ENCODE measurements at places on chromosomes 7 and 10. TPM values are rescaled to one million over a fixed set of nuclear protein-coding genes. Genes with fewer than 3 reads are reported as not detected.
A peak's percentile ranks its signal among the peaks of the same experiment; 100 is the strongest.

DNA sequence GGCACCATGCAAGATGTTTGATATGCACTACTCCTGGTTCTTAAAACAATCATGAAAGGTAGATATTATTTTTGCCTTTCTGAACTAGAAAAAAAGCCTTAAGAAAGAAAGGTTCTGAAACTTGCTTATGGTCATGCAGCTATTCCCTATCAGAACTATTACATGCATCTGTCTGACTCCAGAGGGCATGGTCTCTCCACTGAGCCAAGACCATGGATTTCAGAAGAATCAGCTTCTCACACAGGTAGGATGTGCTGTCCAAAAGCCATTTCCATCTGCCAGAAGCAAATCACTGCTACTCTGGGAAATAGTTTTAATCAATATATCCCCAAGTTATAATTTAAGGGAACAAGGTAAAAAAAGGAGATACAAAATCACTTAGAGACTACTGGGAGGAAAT is 69.5 kb downstream of the STK17A start:
- H3K36me3 ChIP-seq, result peaks cover 8% of the 10 kb centered on the region
- no peak overlapping the region for H3K4me3 ChIP-seq
- peak overlapping the region; percentile 91 for H3K27ac ChIP-seq
- peaks cover 57% of the 10 kb centered on the region for H3K4me1 ChIP-seq
- DNase-seq, result no peak
- H3K27me3 ChIP-seq, result no peaks in the 10 kb centered on the region

DNA sequence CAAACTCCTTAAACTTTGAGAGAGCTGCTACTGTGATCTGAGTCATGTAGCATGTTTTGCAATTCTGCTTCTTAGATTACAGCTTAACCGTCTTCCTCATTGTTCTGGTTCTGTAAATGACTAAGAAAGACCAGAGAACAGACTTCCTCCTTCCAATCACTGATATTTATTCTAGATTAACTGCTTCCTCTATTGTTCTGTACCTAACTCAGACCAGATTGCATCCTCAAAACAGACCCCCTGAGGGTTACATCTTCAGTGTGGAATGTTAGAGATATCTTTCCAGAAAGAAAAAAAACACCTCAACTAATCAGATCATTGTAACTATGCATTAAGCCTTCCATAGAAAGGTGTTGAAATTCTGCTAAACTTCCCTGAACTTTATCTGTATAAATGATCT is 5.7 kb upstream of the PIP start:
- no peaks in the 10 kb centered on the region for H3K27me3 ChIP-seq
- H3K4me1 ChIP-seq, result no peaks in the 10 kb centered on the region
- H3K27ac ChIP-seq, result no peak overlapping the region
- H3K36me3 ChIP-seq, result no peaks in the 10 kb centered on the region

GRCh38 chr10:16944986-16945385 is 127.8 kb upstream of the RSU1 start:
- H3K27ac ChIP-seq, result no peak overlapping the region
- H3K4me1 ChIP-seq, result no peaks in the 10 kb centered on the region

GRCh38 chr10:89575031-89575430 is 39.6 kb upstream of the SLC16A12 start:
- H3K4me3 ChIP-seq, result no peak overlapping the region
- H3K36me3 ChIP-seq, result no peaks in the 10 kb centered on the region
- no peaks in the 10 kb centered on the region for H3K27me3 ChIP-seq

SPDYE16 gene
- 0.14 TPM for total RNA-seq

PFKFB3 gene
- total RNA-seq, result 12.2 TPM

- no peaks in the 10 kb centered on the region for H3K27me3 ChIP-seq
- no peak overlapping the region for H3K4me3 ChIP-seq
- H3K27ac ChIP-seq, result no peak overlapping the region
- no peak for DNase-seq
- no peaks in the 10 kb centered on the region for H3K4me1 ChIP-seq
Observed at GRCh38 chr7:4931943-4932342, 27.0 kb downstream of the MMD2 start.

DNA sequence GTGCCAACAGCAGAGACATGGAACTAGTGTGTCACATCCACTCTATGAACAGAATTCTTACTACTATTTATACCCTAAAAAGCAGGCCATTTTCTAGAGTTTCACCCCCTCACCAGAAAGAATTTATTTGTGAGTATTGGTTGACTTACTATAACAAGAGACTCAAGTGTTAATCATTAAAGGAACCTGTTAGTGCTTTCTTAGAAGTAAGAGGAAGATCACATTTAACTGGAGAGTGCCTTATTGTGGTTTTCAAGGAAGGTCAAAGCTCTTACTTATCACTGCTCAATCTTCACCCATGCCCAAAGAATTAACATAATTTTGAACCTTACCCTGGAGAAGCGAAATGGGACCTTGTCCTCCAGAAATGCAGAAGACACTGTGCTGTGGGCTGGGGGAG is 169.3 kb upstream of the PRSS1 start:
- H3K4me3 ChIP-seq, result no peak overlapping the region
- H3K27me3 ChIP-seq, result no peaks in the 10 kb centered on the region
- H3K36me3 ChIP-seq, result no peaks in the 10 kb centered on the region
- DNase-seq, result no peak
- H3K27ac ChIP-seq, result peak overlapping the region; percentile 85

GRCh38 chr7:46542076-46542475 is 621.0 kb upstream of the IGFBP3 start:
- H3K27me3 ChIP-seq, result no peaks in the 10 kb centered on the region
- H3K4me3 ChIP-seq, result no peak overlapping the region
- H3K36me3 ChIP-seq, result no peaks in the 10 kb centered on the region
- H3K27ac ChIP-seq, result no peak overlapping the region
- DNase-seq, result no peak

DNA sequence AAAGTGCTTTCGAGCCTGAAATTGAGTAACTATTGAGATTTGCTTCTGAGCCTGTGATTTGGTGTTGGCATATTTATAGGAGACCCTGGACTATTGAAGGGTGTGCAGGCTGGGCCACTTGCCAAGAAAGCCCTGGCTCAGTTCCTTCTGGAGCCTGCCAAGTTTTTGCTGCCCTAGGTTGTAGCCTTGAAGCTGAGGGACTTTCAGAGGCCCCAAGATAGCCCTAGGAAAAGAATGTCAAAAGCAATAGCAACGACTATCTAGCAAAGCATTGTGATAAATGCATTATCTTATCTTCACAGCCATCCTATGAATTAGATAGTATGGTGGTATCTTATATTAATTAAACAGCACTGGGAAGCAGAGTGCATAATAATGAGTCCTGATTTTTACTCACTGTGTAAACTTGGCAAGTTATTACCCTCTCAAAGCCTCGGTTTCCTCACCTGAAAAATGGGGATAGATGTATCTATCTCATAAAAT is 473.7 kb upstream of the PODXL start:
- H3K27me3 ChIP-seq, result no peaks in the 10 kb centered on the region
- H3K36me3 ChIP-seq, result no peaks in the 10 kb centered on the region
- H3K4me1 ChIP-seq, result no peaks in the 10 kb centered on the region
- no peak overlapping the region for H3K4me3 ChIP-seq
- DNase-seq, result no peak

- peak within 1 kb of the TSS; percentile 56 for H3K27ac ChIP-seq
- H3K4me3 ChIP-seq, result peak within 1 kb of the TSS; percentile 78
- H3K27me3 ChIP-seq, result no peaks in the 10 kb centered on the region
- H3K36me3 ChIP-seq, result peaks cover 6% of the 10 kb centered on the region
- DNase-seq, result peak; percentile 82
Observed at GRCh38 chr7:75994388-75995051, at the start of gene TMEM120A. TMEM120A (minus strand) TSS chr7:75994595; CDS start chr7:75994570, 25 bp downstream.

GRCh38 chr10:124629415-124629814 is 114.8 kb downstream of the FAM53B start:
- H3K4me1 ChIP-seq, result peaks cover 86% of the 10 kb centered on the region
- peaks cover 10% of the 10 kb centered on the region for H3K36me3 ChIP-seq
- DNase-seq, result no peak
- H3K27me3 ChIP-seq, result no peaks in the 10 kb centered on the region
- peak overlapping the region; percentile 52 for H3K27ac ChIP-seq

GIMAP4 gene
- total RNA-seq, result 68.5 TPM

CHCHD3 gene
- 56.6 TPM for total RNA-seq

DNA sequence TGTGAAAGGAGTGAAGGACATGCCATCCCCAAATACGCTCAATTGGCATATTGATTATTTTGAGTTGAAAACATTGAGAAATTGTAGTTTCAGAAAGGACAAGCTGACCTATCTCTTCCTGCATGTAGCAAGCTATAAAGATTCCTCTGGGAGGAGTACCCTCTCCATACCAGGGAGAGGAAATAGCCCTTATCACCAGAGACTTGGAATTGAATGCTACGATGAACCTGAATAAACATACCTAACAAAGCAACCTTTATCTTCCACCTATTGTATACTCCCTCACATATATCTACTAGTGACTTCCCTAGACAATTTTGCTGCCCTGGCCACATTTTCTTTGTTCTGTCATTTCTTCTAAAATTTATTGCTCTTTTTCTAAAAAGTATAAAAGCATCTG is 150.2 kb upstream of the EEPD1 start:
- H3K36me3 ChIP-seq, result no peaks in the 10 kb centered on the region
- H3K27ac ChIP-seq, result no peak overlapping the region
- H3K4me3 ChIP-seq, result no peak overlapping the region
- DNase-seq, result no peak
- no peaks in the 10 kb centered on the region for H3K4me1 ChIP-seq

ST8SIA6 gene
- total RNA-seq, result 0.42 TPM

DNA sequence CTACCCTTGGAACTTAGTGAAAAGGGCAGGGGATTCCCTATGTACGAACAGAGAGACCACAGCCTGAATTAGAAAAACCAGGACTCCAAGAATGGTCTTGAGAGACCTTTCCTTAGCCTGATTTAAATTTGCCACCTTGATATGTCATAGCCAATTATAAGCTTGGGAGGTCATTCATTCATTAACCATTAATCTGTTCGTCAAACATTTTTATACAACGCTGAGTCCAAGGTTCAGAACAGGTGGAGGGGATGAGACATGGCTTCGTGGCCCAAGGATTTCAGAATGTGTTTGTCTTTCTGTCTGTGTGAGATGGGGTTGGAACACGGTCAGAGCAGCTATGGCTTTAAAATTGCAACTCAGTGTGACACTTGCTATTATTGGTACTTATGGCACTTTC is 158.0 kb downstream of the PAXIP1 start:
- no peaks in the 10 kb centered on the region for H3K4me1 ChIP-seq
- H3K36me3 ChIP-seq, result no peaks in the 10 kb centered on the region
- no peaks in the 10 kb centered on the region for H3K27me3 ChIP-seq
- no peak overlapping the region for H3K27ac ChIP-seq
- DNase-seq, result no peak

ANK3 gene
- total RNA-seq, result 12.6 TPM

GRCh38 chr7:126702242-126703016 is 550.3 kb downstream of the GRM8 start:
- no peak for DNase-seq
- H3K36me3 ChIP-seq, result no peaks in the 10 kb centered on the region
- no peak overlapping the region for H3K27ac ChIP-seq

TIMM23B gene
- 11.0 TPM for total RNA-seq

DNA sequence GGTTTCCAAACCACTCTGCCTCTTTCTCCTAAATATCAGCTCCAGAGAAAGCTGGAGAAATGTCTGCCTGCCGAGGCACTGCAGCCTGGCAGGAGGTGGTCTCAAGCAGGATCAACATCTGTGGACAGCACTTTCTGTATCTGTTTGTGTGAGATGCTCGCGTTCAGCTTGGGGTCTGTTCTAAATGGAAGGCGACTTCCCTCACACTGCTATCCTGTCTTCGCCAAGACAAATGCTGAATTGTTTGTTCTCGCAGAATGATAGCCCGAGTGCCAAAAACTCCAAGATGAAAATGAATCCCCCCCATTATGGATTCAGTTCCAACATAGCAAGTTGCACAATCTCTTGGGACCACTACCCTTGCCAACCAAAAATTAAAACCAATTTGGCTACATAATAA is 72.2 kb upstream of the PALS2 start:
- DNase-seq, result no peak
- no peak overlapping the region for H3K4me3 ChIP-seq
- H3K36me3 ChIP-seq, result no peaks in the 10 kb centered on the region
- no peaks in the 10 kb centered on the region for H3K27me3 ChIP-seq
- no peak overlapping the region for H3K27ac ChIP-seq
- no peaks in the 10 kb centered on the region for H3K4me1 ChIP-seq

DNA sequence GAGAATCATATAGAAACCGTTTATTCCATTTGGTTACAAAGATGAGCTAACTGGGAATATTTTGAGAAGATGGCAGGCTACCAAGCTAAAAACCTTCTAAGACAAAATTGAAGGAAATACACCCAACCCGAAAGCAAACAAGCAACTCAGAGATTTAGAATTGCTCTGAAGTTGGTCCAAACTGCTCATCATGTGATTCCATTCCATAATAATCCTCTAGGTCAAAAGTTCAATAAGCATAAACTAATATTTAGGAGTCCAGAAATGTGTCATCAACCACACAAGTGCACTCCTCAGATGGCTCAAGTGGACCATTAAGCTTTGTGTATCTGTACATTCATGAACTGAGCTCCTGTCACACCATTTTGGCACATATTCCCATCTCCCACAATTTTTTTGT is 28.7 kb downstream of the DGKI start:
- peaks cover 2% of the 10 kb centered on the region for H3K4me1 ChIP-seq
- H3K4me3 ChIP-seq, result no peak overlapping the region
- peaks cover 3% of the 10 kb centered on the region for H3K27me3 ChIP-seq
- DNase-seq, result no peak

DNA sequence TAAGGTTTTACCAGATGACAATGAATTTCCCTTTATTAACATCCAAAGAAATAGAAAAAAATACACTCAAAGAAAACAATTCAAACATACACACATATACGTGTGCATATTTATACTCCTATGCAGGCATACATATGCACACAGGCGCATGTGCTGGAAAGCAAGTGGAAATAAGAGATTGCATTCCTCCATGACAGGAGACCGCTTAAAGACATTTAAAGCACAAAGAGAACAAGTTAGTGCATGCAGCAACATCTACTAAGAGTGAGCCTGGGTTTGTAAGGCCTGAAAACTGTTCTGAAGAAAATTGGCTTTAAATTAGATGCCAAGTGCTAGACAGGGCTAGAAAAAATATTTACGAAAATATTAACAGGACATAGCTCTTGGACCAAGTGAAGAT is 40.1 kb upstream of the PPP1R17 start:
- H3K4me3 ChIP-seq, result no peak overlapping the region
- H3K27ac ChIP-seq, result no peak overlapping the region
- H3K4me1 ChIP-seq, result no peaks in the 10 kb centered on the region
- DNase-seq, result no peak

- H3K4me1 ChIP-seq, result peaks cover 9% of the 10 kb centered on the region
- no peak overlapping the region for H3K27ac ChIP-seq
- no peak overlapping the region for H3K4me3 ChIP-seq
- peaks cover 99% of the 10 kb centered on the region for H3K27me3 ChIP-seq
- H3K36me3 ChIP-seq, result no peaks in the 10 kb centered on the region
Observed at GRCh38 chr10:100731407-100732240, 13.8 kb upstream of the PAX2 start.

SSC4D gene
- total RNA-seq, result 0.71 TPM

- H3K27ac ChIP-seq, result no peak overlapping the region
- no peaks in the 10 kb centered on the region for H3K4me1 ChIP-seq
- H3K36me3 ChIP-seq, result no peaks in the 10 kb centered on the region
- DNase-seq, result no peak
Observed at GRCh38 chr10:123450956-123451605, 215.1 kb upstream of the GPR26 start.
